ENCODE measurements at places on chromosomes 7 and 10.
A peak's percentile ranks its signal among the peaks of the same experiment; 100 is the strongest.

- no peak for DNase-seq
Observed at GRCh38 chr10:60957667-60958221, 13.8 kb upstream of the RHOBTB1 start.

DNA sequence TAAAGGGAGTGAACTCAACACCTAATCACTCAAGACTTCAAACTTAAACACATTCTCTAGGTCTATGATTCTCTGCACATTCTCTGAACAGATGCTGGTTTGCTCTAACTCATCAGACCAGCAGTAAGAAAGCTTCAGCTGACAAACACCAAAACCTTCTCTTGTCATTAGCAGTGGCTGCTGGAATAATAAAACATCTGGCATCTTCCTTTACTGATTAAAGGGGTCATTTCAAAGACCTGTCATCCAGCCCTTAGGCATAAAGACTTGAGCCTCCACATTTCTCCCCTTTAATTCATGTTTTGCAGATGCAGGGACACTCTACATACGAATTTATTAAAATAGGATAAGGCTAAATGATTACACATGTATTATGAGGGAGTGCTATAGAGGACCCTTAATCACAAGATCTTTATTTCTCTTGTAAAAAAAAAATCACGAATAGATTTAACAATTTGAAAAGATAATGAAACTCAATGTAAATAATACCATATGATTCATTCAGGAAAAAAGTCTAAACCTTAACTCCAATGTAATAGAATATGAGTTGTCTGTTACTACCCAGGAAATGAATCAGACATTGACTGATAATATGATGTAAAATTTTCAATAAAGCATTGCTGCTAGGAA lies 152.4 kb upstream of the GNAI1 start:
- no peak for DNase-seq

GRCh38 chr7:53835301-53835700 lies 706.9 kb upstream of the VSTM2A start:
- no peak for DNase-seq

- DNase-seq = no peak
Observed at GRCh38 chr7:85716353-85716752, 529.5 kb upstream of the SEMA3D start.

DNA sequence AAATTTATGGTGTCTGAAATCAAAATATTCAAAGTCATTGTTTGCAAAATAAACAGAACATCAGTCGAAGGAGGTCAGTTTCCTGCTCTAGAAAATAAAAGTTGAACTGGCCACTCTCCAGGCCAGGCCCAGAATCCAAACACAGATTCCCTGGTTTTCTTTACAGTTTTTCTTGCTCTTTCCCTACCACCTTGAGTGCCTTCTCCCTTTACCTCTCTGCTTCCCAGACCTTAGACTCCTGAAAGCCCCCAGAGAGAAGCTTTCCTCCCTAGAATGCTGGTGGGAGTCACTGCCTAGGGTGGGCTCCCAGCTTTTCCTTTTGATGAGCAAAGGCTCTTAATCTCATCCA lies 6.1 kb downstream of the DNTT start:
- no peak for DNase-seq

DNA sequence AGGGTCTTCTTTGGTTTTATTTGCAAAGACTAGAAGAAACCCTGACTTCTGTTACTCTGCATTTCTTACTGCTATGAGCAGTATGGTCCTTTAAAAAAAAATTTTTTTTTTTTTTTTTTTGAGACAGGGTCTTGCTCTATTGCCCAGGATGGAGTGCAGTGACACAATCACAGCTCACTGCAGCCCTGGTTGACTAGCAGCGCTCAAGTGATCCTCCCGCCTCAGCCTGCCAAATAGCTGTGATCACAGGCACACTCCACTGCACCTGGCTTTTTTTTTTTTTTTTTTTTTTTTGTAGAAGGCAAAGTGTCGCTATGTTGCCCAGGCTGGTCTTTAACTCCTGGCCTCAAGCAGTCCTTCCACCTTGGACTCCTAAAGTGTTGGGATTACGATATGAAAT lies 17.4 kb downstream of the CNNM2 start:
- no peak for DNase-seq

DNA sequence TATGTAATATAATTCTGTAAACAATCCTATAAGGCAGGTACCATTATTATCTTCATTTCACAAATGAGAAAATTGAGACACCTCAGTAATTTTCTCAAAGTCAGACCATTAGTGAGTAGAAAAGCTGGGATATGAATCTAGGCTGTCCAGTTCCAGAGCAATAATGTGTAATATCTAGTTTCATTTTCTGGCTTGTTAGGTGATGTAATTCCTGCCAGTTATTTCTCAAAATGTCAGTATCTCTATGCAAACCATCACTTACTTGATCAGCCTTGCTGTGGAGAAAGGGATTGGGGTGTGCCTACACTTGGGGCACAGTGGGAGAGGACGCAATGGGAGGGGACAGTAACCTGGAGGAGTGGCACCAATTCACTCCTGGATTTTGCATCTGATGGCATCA lies 157.5 kb downstream of the LYZL1 start:
- DNase-seq = no peak

DNA sequence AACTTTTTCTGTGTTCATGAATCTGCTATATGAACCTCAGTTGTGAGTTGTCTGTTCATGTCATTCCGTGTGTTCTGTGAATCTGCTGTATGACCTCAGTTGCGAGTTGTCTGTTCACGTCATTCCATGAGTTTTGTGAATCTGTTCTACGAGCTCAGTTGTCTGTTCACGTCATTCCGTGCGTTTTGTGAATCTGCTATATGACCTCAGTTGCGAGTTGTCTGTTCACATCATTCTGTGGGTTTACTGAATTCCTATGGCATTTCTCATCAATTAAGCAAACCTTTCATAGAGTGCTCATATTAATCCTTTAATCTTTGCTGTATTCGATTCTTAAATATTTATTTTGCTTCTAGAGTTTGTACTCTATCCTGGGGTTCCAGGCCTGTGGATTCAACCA lies 150.6 kb downstream of the DIP2C start:
- DNase-seq = no peak

DNA sequence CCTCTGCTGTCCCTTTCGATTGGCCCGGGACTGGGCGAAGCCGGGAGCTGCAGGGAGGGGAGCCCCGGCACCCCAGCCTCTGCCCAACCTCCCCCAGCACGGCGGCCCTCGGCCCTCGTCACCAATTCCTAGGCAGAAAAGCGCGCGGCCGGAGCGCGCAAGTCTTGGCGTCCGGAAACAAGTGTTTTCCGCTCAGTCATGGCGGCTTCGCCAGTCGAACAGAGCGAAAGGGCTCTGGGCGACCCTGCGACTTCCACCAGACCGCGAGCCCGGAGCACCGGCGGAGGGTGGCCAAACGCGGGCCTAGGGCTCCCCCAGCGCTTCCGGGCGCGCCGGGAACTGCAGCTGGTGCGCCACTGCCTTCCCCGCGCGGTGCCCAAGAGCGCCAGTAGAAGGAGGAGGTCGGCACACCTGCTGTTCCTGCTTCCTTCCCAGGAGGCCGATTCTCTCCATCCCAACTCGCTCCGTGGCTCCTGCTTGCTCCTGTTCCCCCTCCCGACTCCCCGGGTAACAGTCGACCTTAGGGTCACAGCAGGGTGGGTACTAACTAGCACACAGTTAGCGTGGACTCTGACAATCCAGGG lies 729.9 kb downstream of the ZWINT start:
- DNase-seq = no peak

DNA sequence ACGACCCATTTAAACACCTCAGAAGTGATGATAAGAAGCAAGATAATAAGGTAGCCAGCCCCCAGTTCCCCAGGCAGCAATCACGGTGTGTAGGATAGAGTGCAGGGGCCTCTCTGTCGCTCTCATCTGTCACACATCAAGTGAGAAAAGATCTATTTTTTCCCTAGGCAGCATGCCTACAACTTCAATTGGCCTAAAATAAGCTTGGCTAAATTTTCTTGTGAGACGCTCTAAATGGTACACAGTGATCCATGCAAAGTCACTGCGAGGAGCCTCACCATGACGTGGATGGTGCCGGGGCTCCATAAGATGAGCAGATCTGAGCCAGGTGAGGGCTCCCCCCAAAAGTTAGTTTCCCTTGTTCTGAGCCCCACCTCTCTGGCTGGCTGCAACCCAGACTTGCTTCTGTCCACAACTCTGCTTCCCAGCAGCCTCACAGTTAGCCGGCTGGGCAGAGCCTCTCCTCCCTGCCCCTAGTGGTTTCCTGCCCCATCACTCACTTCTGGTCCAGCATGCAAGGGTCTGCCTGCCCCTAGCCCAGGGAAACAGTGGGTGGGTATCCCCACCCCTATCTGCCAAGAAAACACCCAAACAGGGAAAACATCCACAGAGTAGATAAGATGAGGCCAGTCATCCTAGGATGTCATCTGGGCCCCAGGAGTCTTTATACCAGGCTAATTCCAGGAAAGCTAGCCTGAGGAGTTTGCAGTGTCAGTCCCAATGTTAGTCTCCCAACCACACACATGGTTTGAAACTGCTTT lies 342.1 kb downstream of the GRID1 start:
- no peak for DNase-seq

- no peak for DNase-seq
Observed at GRCh38 chr7:4286351-4286750, 395.7 kb upstream of the FOXK1 start.

GRCh38 chr10:23965123-23965522 lies 243.8 kb upstream of the KIAA1217 start:
- DNase-seq = no peak

DNA sequence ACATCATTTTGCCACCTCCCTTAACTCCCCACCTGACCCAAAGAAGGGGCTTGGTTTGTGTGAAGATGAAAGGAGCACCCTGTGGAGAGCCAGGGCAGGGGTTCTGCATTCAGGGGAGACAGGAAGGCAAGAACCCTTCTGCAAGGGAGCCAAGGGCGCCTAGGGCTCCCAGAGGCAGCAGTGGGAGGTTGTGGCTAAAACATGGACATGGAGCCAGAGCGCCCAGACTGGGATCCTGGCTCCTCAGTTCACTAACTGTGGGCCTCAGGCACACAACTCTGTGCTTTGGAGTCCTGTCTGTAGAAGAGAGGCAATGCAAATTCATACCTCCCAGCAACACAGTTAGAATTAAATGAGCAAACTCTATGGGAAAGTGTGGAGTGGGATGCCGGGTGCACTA lies 123.1 kb upstream of the MACROH2A2 start:
- peak; percentile 3 for DNase-seq

GRCh38 chr10:102460836-102461186 lies 9.5 kb upstream of the C10orf95 start:
- DNase-seq = no peak

DNA sequence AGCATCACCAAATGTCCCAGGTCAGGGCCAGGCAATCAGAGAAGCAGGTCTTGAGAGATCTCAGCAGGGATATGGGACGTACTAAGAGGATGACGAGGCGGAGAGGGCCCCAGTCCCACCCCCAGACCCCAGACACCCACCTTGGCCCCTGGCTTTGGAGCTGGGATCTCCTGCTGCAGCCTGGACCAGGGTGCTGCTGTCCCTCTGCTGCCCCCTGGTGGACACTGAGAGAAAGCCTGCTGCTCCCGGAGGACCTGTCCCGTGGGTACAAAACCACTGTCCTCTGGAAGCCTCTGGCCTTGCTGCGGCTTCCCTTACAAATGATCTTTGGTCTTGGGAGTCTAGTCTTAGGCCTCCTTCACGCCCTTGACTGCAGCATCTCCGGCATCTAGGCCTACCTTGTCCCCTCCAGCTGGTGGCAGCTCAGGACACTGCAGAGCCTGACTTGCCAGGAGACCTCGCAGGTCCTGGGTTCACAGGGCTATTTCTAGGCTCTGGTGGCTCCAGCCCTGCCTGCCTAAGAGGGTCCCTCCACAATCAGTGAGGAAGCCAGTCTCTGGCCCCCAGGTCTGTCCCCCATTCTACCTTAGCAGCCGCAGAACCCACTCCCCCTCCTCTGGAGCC lies 97.1 kb downstream of the RGS10 start:
- DNase-seq = no peak

DNA sequence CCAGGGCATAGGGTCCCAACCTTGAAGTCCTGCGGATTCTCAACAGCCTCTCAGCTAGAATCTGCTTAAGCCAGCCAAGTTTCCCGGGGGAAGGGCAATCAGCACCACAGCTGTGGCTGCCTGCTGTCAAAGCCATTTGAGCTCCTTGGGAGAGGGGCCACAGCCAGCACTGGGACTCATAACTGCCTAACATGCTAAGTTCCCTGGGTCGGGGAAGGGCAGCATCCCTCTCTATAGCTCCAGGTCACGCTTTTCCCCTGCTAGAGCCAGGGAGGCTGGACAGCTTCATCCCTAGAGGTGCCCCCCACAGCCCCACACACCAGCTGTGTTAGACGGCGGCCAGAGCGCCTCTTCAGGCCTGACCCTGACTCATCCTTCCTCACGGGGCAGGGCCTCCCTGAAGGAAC lies 49.6 kb upstream of the PDE1C start:
- DNase-seq = no peak

GRCh38 chr7:16609842-16610450 lies 35.6 kb downstream of the ANKMY2 start:
- DNase-seq = no peak

GRCh38 chr7:130363026-130363847 lies 17.1 kb upstream of the CPA1 start:
- no peak for DNase-seq

DNA sequence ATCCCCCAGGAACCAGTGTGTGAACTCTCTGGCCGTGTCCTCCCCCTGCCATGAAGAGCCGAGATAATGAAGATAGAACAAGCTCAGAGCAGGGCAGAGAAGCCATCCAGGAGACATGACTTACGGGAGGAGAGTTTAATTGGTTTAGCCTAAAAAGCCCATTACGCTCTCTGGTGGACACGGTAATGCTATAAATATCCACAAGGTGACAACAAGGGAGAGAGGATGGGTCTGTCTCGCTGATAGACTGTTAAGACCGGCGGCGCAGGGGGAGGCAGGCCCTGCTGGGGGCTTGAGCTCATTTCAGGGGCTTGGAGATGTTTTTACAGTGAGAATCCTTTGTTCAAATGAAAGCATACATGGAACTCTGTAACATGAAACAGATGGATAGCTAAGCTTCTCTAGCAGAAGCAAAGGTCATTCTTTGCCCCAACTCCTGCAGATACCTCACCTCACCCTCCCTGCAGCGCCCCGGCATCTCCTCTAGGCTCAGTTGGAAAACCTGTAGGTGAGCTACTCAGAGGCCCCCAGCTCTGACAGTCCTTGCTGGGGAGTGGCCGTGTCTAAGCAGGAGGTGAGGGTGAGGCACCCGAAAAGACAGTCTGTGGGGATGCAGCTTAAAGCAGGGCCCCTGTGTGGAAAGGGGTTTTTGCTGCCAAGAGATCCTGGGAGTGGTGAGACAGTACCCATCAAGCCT lies 40.8 kb upstream of the LOXL4 start:
- DNase-seq = peak; percentile 22

DNA sequence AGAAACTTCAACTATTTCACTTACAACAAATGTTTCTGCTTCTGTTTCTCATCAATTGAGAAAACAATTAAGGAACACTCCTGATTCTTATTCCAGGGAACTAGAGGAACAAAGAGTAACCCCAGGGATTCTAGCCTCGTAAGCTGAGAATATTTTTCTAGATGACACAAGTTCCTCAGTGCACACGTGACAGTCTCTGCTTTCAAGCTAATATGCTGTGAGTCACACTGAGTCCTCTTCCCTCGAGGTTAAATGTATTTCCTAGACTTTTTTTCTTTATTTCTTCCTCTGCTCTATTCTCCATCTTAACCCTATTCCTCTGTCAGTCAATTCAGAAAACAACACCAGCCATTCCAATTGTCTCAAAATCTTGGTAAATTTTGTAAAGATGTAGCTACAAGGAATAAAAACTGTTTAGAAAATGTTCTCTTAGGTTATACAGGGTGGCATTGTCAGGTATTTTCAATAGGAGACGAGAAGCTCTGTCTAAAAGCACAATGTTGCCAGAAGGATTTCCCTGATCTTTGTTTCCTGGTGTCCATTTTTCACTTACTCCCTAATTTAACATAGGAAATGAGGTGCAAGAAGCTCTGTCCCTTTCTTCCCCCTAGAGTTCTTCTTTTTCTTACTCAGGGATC lies 5.8 kb upstream of the C1GALT1 start:
- DNase-seq = no peak

GRCh38 chr10:88156341-88156740 lies 292.9 kb downstream of the PTEN start:
- no peak for DNase-seq

Measured in NCI-H1694 (cell line).